Activated T-helper 2 cell treated with anti-CD3 and anti-CD28 coated beads, Interferon-gamma antibody, Interleukin-2, Interleukin-4, amounts not matched to agents 10 μg/mL and 5 μg/mL and 100 μg/mL, durations not matched to agents 14 hours and 24 hours and 36 hours (primary cell): ENCODE measurements at places on chromosomes 11 and 22. TPM values are rescaled to one million over a fixed set of nuclear protein-coding genes. Genes with fewer than 3 reads are reported as not detected.

GRCh38 chr11:12007769-12008737 lies at the start of gene DKK3:
Gene DKK3 (minus strand): TSS chr11:12008626. CDS start chr11:12008582, 44 bp downstream.
- peaks cover 5% of the 10 kb centered on the region for H3K4me1 ChIP-seq
- H3K27me3 ChIP-seq, result peaks cover 77% of the 10 kb centered on the region
- H3K36me3 ChIP-seq, result no peaks in the 10 kb centered on the region
- peak within 1 kb of the TSS; percentile 48 for H3K4me3 ChIP-seq
- H3K27ac ChIP-seq, result no peak within 1 kb of the TSS
- no peak for DNase-seq

- H3K27me3 ChIP-seq, result peaks cover 4% of the 10 kb centered on the region
- H3K4me1 ChIP-seq, result no peaks in the 10 kb centered on the region
- no peak overlapping the region for H3K27ac ChIP-seq
- H3K36me3 ChIP-seq, result no peaks in the 10 kb centered on the region
- no peak for DNase-seq
- H3K4me3 ChIP-seq, result no peak overlapping the region
These were observed 15.4 kb downstream of the ART5 start for GRCh38 chr11:3626250-3626960.

GRCh38 chr22:37068859-37069258 lies 17.3 kb downstream of the KCTD17 start:
- no peak overlapping the region for H3K4me3 ChIP-seq
- H3K4me1 ChIP-seq, result no peaks in the 10 kb centered on the region
- no peak for DNase-seq
- H3K27ac ChIP-seq, result no peak overlapping the region
- H3K36me3 ChIP-seq, result no peaks in the 10 kb centered on the region
- peaks cover 7% of the 10 kb centered on the region for H3K27me3 ChIP-seq

DNA sequence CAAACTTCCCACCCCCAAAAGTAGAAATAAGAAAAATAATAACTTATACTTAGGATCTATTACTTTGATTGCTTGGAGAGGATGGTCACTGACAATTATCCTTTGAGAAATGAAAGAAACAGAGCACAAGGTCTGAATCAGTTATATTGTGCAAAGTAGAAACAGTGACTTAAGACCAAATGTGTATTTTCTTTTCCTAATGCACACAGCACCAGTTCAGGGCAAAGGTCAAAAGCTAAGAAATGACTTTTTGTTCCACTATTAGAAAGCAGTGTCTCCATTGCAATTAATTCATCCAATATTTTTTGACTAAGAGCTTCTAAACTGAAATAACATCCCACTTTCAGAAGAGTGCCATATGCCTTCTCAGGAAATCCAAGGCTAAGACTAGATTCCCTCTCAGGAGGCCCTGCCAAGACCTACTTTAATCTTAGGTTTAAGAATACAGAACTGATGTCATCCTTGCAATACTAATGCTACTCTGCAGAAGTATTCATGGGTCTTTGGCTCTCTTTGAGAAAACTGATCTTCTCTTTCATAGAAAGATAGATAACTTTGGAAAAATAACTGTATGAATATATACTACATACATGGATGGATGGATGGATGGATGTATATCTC lies 147.0 kb downstream of the APOL5 start:
- no peaks in the 10 kb centered on the region for H3K4me1 ChIP-seq
- peaks cover 9% of the 10 kb centered on the region for H3K27me3 ChIP-seq
- no peak for DNase-seq
- no peaks in the 10 kb centered on the region for H3K36me3 ChIP-seq
- H3K4me3 ChIP-seq, result no peak overlapping the region

DNA sequence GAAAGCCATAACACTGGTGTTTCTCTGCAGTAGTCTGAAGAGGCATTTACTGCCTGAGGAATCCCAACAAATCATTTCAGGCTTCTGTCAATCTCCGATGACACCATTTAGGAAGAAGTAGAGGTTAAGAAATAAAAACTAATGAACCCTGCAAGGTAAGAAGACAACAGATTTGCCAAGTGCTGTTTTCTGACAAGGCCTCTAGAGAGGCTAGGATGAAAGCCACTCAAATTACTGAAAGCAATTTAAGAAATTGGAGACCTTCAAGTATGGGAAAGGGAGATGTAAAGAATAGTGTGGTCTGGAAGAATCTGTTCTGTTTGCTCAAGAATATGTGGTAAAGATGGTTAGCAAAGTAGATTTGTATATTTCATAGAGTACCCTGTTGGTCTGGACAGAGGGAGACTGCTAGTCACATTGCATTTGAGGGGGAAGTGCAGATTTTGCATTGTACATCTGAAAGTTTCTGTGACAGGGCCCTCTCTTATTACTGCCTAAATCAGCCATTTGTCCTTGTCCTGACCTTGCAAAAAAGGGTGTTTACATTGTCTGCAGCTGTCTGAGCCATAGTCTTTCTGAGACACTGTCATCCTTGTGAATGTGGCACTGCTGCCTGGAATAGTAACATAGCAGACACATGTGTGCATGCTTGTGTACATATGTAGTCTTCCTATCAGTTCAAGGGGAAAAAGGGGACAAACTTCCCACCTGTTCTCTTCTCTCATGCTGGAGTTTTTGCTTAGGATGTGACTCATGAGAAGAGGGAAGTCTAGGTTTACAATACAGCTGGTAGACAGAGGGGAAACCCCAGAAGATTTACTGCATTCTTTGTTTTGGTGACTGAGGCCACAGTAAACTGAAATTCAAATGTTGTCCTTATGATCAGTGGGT lies 640.2 kb upstream of the KIRREL3 start:
- no peaks in the 10 kb centered on the region for H3K27me3 ChIP-seq
- H3K4me1 ChIP-seq, result no peaks in the 10 kb centered on the region
- no peak for DNase-seq
- H3K27ac ChIP-seq, result no peak overlapping the region
- H3K4me3 ChIP-seq, result no peak overlapping the region
- no peaks in the 10 kb centered on the region for H3K36me3 ChIP-seq

DNA sequence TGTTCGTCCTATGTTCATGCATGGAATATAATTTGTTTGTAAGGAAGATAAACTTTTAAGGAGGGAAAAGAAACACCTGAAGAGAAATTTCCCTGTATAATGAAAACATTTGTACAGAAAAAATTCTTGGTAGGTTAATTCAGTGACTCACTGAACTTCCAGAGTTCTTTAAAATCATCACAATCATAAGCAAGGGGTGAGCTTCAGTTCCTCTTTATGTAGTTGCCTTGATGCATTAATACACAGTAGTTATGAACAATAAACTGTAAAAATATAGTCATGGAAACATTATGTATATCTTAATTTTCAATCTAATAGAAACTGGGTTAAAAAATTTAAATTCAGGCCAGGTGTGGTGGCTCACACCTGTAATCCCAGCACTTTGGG lies 1.1 kb upstream of the C11orf65 start:
- DNase-seq, result no peak
- peaks cover 16% of the 10 kb centered on the region for H3K4me1 ChIP-seq
- H3K36me3 ChIP-seq, result no peaks in the 10 kb centered on the region
- H3K4me3 ChIP-seq, result peak overlapping the region; percentile 47

DNA sequence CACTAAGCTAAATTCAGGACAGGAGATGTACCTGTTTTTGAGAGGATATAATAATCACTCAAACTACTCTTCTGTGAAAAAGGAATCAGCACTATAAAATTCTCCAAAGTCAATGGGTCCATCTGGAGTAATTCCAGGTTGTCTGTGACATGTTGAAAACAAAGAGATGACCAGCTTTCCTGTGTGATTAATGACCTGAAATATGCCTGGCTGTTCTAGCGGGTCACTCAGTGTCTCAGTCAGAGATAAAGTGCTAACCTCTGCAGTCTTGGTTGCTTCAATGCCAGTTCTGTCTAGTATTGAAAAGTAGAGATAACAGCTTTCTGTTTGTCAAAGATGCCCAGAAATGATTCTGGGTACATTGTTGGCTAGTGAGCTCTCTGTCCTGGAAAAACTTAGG lies 722.6 kb upstream of the TENM4 start:
- no peaks in the 10 kb centered on the region for H3K27me3 ChIP-seq
- no peak overlapping the region for H3K4me3 ChIP-seq
- no peak overlapping the region for H3K27ac ChIP-seq
- no peaks in the 10 kb centered on the region for H3K36me3 ChIP-seq
- no peak for DNase-seq

DNA sequence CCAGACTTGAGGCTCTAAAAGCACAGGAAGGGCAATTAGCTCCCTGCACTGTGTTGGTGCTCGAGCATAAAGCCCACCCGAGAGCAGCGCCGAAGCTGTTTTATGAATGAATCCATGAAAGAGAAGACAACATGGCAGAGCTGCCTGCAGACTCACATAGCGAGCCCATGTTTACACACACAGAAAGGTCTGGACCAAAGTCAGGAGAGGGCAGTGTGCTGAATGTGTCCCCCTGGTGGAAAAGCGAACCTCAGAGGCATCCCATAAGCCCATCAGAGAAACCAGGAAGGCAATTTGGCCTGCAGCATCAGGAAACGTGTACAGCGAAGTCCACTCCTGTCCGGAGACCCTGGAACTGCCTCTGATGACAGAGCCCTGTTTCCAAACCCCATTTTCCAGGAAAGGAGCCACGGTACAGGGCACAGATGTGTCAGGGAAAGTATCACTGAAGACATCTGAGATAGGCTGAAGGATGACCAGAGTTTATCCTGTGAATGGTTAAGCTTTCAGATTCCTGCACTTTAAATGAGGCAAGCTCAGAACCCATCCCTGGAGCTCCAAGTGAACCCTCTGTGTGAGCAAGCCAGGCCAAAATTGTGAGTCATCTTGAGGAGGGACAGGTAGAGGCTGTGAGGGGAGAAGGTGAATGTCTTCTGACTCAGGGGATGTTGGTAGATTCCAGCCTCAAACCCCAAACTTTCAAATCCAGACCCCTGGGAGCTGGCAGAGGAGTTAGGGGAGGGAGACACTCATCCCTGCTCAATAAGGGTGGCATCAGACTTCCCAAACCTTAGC lies 36.9 kb downstream of the CHRDL2 start:
- no peak overlapping the region for H3K4me3 ChIP-seq
- H3K4me1 ChIP-seq, result peaks cover 5% of the 10 kb centered on the region
- no peak overlapping the region for H3K27ac ChIP-seq
- H3K27me3 ChIP-seq, result peaks cover 18% of the 10 kb centered on the region
- no peaks in the 10 kb centered on the region for H3K36me3 ChIP-seq

The OR52N4 gene
- not detected in 2 replicates for total RNA-seq

The DRD2 gene
- total RNA-seq, result 0.18 TPM in 1 of 2 replicates, not detected in the other
